ENCODE measurements at places on chromosomes 5 and 9.

- DNase-seq = no peak
These were observed 537 bp downstream of the MEIKIN start for GRCh38 chr5:131944702-131945550.

DNA sequence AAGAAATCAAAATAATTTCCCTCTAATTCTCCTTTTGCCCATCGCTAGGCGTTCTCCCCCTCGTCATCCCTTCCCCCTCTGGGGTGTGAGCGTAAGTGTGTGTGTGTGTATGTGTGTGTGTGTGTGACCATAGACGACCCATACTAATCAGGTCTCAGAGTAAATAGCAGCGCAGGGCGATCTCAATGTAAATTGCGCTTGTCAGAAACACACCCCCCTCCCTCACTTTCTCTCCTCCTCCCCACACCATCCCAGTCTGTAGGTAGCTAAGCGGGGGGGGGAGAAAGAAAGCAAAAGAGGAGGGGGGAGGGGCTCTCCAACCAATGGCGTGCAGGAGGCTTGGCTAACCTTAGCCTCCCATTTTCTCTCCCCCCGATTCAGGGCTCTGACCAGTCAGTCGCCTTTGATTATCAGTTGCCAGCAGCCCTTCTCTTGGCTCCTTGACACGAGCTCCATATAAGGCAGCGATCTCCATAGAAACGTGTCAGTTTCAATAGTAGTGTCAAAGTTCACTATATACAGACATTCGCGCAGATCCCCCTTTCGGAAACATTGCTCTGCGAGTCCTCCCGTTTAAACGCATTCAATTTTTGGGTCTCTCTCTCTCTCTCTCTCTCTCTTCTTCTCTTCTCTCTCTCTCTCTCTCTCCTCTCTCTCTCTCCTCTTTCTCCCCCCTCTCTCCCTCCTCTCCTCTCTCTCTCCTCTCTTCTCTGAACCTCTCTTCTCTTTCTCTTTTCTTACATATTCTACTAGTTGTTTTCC lies at the start of gene NR2F1:
TSS of gene NR2F1 (plus strand) at position 546 of the 762 bp plus-strand sequence. CDS start 1,802 bp downstream, outside the sequence.
- DNase-seq = peak; percentile 97

DNA sequence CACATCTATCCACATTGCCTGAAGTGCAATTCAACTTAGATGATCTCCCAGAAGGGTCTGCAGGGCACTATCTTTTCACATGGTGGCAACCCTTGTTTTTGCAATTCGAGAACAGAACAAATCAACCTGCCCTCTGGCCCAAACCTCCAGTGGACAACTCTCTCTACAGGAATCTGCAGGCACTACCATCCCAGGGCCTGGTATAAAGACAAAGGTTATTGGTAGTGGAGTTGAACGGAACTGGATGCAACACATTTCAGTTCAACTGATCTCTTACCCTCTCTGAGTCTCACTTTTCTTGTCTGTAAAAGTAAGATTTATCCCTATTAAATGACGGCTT lies 153.2 kb upstream of the EGFLAM start:
- DNase-seq = no peak

- no peak for DNase-seq
These were observed 67.8 kb upstream of the GABRB2 start for GRCh38 chr5:161614342-161614741.

GRCh38 chr9:26329974-26330373 lies 562.6 kb downstream of the CAAP1 start:
- no peak for DNase-seq

- no peak for DNase-seq
These were observed 166.1 kb downstream of the HACD4 start for GRCh38 chr9:20865347-20865746.

GRCh38 chr5:127089191-127089590 lies 15.9 kb upstream of the C5orf63 start:
- DNase-seq = no peak

DNA sequence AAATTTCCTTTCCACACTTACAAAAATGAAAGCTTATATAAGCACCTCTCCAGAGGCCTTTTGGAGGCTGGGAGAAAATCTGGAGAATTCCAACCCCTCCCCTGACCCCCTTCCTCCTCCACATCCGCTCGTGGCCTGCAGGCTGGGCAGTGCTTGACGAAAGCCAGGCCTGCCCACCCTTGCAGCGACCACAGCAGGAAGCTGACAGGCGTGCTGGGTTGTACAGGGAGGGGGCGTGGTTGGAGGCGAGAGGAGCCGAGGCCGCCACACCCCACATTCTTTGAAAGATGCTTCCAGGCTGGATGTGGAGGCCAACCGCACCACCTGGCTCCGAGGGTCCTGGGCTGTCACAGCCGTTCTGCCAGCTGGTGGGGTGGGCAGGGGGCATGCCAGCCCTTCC lies 47.8 kb upstream of the IER5L start:
- no peak for DNase-seq

GRCh38 chr9:92138157-92138959 lies 23.1 kb upstream of the SPTLC1 start:
- peak; percentile 60 for DNase-seq

- no peak for DNase-seq
These were observed 34.2 kb downstream of the HTR4 start for GRCh38 chr5:148620091-148620490.
